HT-29 (cell line): ENCODE measurements at places on chromosomes 7 and 10.
A peak's percentile ranks its signal among the peaks of the same experiment; 100 is the strongest.

DNA sequence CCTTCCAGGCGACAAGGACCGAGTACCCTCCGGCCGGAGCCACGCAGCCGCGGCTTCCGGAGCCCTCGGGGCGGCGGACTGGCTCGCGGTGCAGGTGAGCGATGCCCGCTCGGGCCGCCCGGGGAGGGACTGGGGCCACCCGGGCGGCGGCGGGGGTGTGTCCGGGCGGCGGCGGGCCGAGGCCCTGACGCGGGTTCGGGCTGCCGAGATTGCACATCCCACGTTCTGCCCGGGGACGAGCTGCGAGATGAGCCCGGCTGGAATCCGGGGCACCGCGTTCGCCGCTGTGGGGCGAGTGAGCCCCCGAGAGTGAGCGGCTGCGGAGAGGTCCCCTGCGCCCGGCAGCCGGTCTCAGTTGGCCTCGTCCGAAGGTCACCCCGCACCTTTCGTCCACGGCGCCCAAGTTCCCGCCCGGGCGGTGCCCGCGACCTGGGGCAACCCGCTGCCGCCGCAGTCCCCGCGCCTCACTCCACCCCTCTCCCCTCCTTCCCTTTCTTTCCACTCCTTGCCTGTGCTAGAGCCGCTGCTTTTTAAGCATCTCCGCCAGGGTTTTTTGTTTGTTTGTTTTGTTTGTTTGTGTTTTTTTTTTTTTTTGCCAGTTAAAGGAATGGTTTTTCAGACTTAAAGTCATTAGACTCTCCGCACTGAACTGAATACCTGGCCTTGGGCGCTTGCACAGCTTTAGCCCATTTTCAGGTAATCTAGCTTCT is 515 bp downstream of the RALA start:
- peak; percentile 50 for DNase-seq

DNA sequence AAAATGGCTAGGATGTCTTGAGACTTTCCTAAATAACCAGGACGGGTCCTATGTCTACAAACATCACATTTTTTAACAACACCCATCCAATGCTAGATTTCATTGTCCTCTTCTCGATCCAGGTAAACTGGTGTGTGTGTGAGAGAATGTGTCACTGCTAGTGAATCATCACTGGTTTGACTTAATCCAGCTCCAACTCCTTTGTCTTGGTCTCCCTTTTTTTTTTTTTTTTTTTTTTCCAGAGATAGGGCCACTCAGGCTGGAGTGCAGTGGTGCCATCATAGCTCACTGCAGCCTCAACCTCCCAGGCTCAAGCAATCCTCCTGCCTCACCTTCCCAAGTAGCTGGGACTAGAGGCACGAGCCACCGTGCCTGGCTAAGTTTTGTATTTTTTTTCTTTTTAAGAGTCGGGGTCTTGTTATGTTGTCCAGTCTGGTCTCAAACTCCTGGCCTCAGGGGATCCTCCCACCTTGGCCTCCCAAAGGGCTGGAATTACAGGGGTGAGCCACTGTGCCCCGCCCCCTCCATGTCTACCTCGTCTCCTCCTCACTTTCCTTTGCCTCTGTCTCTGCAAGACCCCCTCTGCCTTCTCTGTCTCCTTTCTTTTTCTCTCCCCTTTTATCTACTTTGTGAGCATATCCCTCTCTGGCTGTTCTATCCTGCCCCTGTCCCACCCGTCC is 2.2 kb upstream of the UFSP1 start:
- no peak for DNase-seq

DNA sequence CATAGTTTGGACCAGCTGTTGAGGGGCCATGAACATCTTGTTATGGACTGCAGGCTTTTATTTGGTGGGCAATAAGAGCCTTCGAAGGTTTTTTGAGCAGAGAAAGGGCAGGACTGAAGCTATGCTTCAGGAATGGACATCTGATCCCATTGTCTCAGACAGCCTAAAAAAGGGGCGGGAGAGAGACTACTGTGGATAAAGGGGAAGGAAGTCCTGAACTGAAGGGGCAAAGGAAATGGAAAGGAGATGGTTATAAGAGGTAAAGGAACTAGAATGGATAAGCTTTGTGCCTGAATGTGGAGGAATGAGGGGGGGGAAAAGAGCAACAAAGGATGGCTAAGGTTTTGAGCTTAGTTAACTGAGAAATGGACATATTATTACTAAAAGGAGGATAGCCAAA is 172.5 kb downstream of the SKAP2 start:
- DNase-seq: no peak

GRCh38 chr10:70931168-70931815 is 42.9 kb upstream of the PCBD1 start:
- DNase-seq: no peak

DNA sequence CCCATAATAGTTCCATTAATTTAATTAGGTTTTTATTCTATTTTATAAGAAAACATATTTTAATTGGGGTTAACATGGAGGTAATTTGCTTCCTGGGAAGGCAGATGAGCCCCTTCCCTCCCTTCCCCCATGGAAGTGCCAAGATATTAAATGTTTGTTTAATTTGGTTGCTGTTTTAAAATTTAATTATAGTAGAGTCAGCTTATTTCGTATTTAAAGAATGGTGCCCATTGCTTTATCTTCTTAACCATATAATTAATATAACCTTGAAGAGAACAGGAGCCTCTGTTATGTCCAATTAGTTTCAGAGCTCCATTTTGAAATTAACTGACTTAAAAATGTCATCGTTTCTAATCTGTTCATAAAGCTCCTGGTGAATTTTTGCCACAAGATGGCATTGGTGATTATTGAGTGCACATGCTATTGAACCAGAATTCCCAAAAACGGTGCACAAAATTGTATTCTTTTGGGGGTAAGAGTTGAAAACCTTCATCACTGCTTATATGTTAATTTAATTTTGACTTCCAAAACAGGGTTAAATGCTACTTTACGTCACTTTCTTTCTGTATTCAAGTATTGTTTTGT is 26.0 kb downstream of the KLHDC10 start:
- peak; percentile 4 for DNase-seq

DNA sequence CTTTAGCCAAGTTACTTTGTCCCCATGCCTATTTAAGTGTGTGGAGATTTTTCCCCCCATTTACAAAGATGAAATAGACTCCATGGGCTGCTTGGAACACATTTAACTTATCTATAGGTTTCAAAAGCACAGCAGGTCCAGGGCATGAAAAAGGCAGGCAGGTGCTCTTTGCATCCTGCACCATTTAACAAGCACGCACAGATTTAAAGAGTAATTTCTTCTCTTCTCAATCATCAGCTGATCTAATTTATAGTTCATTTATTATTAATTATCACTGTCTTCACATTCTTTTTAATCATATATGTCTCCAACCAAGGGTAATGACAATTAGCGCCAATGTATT is 156.8 kb downstream of the CACNA2D1 start:
- no peak for DNase-seq

DNA sequence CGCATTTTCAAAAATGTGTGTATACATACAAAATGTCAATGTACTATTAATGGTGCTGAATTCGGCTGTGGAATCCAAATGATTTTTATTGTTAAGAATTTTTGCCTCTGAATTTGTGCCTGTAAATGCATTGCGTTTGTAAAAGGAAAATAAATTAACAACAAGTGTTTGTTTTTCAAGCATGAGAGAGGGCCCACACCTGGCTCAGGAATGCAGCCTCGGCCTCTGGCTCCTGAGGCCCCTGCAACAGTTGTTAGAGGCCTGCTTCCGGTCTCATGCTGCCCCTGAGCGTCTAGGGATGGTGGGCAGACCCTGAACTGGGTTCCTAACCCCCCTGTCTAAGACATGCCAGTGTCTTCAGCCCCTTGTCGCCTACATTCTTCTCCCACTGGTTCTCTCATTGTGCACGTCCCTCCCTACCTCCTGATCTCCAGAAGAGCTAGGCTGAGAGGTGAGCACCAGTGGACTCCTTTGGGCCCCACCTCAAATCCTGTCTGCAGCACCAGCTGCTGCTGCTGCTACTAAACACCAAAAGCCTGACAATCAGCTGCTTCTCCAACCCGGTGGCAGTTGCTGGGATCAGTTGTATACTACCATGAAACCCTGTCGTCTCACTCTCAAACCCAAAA is 1.9 kb upstream of the BTBD16 start:
- DNase-seq: no peak

GRCh38 chr10:26448292-26448691 is 10.2 kb downstream of the APBB1IP start:
- no peak for DNase-seq

GRCh38 chr10:130351466-130352290 is 215.5 kb downstream of the GLRX3 start:
- DNase-seq: no peak

DNA sequence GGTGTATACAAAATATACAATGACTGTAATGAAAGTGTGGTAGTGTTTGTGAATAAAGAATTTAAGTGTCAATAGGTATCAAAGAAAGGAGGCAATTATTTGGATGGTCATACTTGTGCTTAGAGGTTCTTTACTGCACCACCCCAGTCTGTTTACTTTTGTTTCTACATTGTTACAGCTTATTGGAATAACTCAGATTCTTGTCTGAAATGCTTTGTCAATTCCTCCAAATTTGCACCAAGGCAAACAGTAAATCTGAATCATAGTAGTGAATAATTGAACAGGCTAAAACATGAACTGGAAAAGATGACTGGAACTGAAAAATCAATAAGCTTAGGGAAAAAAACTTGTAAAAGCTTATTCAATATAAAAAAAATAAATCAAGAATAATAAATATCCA is 319.2 kb downstream of the EXOC4 start:
- no peak for DNase-seq

DNA sequence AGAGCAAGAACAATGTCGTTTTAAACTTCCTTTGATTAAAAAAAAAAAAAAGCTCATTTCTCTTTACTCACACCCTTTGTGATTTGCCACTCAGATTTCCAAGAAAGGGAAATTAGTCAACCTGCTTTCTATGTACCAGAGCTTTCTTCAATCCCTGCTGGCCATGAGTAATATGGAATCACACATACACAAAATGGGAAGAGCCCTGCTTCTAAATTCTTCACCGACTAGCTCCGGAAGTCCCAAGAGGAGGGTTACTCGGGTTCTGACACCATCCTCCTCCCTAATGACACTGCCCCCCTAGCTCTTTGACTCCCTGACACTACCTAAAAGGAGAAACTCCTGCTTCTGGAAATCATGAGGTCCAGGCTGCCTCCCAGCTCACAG is 81.8 kb upstream of the SFMBT2 start:
- DNase-seq: no peak

- no peak for DNase-seq
Measured at GRCh38 chr7:114988026-114988425, 66.1 kb downstream of the MDFIC start.

DNA sequence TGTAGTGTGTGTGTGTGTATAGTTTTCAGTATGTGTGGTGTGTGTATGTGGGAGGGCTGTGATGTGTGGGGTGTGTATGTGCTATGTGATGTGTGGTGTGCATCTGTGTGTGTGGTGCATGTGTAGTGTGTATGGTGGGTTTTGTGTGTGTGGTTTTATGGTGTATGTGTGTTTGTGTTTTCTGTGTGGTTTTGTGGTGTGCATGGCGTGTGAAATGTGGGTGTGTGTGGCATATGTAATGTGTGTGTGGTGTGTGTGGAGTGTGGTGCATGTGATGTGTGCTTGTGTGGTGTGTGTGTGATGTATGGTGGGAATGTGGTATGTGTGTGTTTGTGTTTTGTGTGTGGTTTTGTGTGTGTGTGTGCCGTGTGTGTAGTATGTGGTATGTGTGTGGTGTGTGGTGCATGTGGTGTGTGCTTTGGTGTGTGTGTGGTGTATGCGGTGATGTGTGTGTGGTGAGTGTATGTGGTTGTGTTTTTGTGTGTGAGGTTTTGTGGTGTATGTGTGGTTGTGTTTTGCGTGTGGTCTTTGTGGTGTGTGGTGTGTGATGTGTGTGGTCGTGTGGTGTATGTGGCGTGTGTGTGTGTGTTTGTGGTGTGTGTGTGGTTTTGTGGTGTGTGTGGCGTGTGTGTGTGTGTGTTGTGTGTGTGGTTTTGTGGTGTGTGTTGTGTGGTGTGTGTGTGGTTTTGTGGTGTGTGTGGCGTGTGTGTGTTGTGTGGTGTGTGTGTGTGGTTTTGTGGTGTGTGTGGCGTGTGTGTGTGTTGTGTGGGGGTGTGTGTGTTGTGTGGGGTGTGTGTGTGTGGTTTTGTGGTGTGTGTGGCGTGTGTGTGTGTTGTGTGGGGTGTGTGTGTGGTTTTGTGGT is 18.0 kb upstream of the PPP2R2D start:
- DNase-seq: no peak

DNA sequence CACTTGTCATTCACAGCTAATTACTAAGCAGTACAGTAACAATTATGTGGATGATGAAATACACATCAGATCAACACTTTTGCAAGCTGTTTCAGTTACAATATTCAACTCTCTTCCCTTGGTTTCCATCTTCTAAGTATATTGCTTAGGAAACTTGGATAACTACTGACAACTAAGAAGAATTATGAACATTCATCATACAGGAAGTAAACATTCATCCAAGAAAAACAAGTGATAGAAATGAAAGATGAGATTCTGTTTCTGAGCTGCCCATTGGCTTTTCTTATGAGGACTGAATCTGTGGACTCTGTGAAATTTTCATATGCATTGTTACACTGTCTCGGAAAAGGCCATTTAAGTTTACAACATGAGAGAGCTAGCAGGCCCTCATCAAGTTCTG is 240.2 kb downstream of the PRKG1 start:
- no peak for DNase-seq

DNA sequence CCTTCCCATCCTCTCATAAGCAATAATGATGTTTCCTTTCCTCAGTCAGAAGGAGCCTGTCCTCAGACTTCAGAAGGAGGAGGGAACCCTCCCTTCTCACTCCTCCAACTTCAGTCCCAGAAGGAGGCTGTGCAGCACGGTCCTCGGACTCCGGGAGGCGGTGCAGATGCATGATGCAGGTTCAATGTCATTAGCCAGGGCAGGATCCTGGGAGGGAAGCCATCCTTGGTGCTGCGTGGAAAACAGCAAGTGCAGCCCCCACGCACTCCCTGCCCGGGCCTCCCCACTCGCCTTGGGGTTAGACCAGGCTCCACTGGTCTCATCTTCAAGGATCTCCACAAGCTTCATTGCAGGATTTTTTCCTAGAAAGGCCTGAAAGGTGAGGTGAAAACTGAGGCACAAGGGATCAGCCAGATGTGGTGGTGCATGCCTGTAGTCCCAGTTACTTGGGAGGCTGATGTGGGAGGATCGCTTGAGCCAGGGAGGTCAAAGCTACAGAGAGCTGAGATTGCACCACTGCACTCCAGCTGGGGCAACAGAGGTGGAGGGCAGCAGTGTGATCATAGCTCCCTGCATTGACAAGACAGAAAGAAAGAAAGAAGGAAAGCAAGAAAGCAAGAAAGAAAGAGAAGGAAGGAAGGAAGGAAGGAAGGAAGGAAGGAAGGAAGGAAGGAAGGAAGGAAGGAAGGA is 62.0 kb downstream of the ASB13 start:
- DNase-seq: no peak

DNA sequence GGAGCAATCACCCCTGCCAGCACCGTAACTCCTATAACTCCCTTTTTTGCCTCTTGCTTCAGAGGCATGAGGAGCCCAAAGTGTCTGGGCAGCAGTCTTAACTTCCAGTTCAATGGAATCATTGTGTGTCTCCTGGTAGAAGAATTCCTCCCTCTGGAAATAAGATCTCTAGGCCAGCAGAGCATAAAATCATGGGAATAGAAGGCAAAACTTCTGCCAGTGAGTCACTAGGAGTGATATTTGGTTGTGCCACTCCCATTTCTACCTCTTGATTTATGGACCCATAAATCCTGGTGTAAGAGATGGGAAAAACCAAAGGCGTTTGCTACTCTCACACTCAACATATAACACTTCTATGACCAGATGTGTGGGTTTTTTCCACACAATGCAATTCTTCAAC is 104.9 kb upstream of the FAM180A start:
- no peak for DNase-seq
